ENCODE measurements at places on chromosomes 5 and 9.

GRCh38 chr9:78252616-78253015 is 16.7 kb downstream of the CEP78 start:
- DNase-seq: no peak

GRCh38 chr5:135824541-135825041 is 9.9 kb upstream of the SLC25A48 start:
- no peak for DNase-seq

- peak; percentile 18 for DNase-seq
These were observed 139.5 kb upstream of the RAPGEF1 start for GRCh38 chr9:131879181-131879910.

DNA sequence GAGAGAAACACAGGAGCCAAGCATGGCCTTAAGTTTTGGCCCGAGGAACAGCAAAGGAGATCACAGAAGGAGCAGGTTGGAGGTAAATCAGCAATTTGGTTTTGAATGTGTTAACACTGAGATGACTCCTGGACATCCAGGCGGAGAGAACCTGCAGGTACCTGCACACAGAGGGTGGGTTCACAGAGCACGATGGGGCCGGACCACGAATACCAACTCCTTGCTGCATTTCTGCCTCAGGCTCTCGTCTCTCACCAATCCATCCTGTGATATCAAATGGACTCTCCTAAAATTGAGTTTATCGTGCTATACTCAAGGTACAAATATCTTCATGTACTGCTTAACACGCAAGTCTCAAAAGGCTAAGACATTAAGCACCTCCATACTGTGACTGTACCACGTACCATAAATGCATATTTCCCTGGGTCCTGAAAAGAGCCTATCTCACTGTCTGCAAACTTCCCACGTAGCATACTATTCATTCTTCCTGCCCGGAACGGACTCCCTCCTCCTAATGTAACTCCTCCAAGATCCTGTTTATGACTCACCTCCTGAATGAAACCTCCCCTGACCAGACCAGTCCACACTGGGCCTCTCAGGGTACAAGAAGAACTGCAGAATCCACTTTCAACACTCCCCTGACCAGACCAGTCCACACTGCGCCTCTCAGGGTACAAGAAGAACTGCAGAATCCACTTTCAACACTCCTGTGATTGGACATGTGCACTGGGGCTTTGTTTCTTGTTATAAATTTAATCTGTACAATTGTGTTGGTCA is 380.8 kb upstream of the RFX3 start:
- DNase-seq: no peak

DNA sequence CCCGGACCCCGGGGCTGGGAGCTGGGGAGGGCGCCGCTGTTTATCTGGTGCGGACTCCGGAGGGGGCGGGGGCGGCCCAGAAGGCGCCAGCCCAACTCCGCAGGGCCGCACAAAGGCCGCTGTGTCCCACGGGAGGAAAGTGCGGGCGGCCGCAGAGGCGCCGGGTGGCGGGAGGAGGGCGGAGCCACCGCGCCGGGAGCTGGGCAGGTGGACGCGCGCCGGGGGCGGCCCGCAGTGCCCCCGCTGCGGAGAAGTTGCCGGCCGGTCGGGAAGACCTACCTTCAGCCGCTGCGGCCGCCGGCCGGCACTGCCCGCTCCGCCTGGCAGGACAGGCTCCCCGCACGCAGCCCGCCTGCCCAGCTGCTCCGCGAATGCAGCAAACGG is 43.6 kb downstream of the NACC2 start:
- DNase-seq: no peak

- DNase-seq: no peak
These were observed 59.8 kb downstream of the TNFSF15 start for GRCh38 chr9:114745879-114746550.

- no peak for DNase-seq
These were observed 26.9 kb upstream of the CNOT6 start for GRCh38 chr5:180467028-180467975.

- DNase-seq: no peak
These were observed 38.8 kb upstream of the NDFIP1 start for GRCh38 chr5:142069606-142070399.

DNA sequence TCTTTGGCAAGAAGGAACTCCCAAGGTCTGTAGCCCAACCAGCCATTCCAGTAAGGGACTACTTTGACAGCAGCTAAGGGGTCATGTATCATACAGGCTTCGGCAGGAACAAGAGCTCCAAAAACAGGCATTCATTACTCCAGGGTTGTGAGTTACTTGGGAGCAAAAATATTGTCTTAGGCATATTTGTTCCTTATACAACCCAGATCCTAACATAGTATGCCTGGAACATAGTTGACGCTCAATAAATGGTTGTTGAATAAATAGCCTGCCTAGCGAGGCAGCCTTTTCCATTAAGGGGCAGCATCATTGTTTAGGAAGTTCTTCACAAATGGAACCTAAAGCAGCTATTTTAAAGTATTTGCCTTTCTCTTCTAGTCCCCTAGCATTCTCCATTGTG is 35.8 kb upstream of the FER start:
- no peak for DNase-seq

- no peak for DNase-seq
These were observed 115.7 kb downstream of the TLE1 start for GRCh38 chr9:81573415-81574321.

GRCh38 chr5:56328753-56329560 is 95.8 kb upstream of the ANKRD55 start:
- DNase-seq: no peak

DNA sequence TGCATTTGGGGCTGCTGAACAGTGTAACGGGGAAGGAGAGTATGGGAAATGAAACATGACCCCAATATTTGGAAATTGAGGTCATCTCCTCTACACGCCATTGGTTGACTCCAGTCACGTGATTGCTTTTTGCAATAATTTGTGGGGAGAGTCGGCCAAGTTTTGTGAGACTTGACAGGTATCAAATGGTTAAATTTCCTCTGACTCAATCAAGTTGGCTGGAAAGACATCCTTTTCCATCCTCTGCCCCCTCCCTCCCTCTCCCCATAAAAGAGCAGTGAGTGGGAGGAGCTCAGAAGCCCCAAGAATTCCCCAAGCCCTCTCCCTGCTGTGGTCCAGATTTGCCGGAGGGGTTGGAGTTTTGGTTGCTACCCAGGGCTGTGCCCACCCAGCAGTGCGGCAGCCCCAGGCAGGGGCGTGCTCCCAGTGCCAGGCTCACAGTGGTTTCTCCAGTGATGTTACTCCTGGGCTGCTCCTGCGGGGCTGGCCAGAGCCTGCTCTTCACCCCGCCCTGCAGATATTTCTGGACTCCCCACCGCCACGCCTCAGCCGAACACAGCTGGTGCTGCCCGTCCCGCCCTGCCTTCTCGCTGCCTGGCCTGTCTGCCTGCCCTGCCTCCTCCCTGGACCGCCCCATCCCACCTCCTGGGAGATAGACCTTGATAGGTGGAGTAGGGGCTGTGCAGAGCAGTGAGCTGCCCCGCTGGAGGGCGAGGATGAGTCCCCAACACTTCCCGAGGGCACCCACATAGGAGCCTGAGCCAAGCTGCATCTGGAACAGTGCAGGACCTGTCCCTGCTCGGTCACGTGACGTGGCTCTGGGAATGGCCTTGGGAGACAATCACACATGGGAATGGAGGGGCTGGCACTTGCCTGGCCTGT is 3.4 kb downstream of the COL5A1 start:
- DNase-seq: no peak

GRCh38 chr5:107523029-107523680 is 147.6 kb downstream of the EFNA5 start:
- DNase-seq: no peak

DNA sequence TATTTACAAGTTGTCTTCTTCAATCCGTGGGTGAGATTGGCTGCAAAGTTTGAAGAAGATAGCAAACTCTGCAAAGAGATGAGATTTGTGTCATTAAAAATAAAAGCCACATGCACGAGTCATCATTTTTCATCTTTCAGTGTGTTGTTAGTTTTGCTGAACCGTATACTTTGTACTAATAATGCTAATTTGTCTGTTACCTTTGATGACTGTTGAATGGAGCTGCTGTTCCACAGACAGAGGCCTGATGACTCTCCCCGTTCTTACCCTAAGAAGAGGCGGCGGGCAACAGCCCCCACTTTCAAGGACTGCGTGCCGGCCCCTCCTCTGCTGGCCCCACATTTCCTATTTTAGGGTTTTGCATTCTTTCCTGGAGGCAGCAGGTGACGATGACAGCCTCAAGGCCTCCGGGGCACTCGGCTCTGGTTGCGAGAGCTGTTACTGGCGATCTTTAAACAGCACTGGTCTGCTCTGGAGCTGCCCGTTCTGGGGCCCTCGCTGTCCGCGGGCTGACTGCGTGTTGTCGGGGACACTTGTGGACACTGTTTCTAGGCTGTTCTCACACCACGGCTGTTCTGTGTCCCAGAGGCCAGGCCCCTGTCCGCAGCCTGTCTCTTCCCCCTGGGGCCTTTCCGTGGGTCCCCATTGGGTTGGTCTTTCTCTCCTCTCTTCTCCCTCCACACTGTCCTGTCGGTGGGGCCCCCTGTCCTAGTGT is 35.1 kb downstream of the NDUFS6 start:
- no peak for DNase-seq

GRCh38 chr5:95153511-95153910 is 131.4 kb downstream of the MCTP1 start:
- DNase-seq: no peak

GRCh38 chr5:157485811-157486210 is 25.8 kb downstream of the NIPAL4 start:
- DNase-seq: no peak
